ENCODE measurements at places on chromosomes 7 and 10.

DNA sequence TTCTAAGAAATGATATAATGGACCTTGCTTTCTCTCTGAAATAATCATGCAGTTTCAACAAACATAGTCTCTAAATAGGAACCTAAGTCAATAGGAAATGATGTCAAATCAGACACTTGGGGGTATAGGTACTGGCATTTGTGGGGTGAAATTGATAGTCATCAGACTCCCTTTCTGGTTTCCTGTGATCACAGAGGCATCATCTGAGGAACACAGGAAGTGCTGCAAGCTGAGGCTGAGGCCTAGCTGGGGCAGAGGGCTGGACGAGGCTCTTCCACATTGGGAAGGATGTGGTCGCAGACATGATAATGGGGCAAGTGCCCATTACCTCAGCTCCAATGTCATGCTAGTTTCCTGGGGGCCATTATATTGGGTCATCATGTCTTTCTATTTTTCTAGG, 33.5 kb upstream of the TARP start:
- DNase-seq, result no peak

- no peak for DNase-seq
These were observed 110.7 kb downstream of the LRMDA start for GRCh38 chr10:75542084-75542483.

DNA sequence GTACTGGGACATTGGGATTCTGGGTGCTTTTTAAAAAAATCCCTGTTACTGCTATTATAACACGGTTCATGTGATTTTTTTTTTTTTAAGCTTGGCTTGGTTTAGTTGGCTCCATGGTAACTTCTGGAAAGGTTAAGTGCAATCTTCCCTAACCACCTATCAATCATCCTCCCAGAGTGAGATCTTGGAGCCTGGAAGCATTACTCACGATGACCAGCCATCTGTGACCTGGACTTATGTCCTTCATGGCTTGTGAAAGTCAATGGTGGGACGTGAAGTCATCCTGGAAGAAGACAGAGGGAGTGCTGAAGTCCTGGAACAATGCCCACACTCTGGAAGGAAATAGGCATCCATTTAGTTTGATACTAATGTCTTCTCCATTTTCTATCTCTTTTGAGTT, 135.5 kb upstream of the FRMD4A start:
- no peak for DNase-seq

DNA sequence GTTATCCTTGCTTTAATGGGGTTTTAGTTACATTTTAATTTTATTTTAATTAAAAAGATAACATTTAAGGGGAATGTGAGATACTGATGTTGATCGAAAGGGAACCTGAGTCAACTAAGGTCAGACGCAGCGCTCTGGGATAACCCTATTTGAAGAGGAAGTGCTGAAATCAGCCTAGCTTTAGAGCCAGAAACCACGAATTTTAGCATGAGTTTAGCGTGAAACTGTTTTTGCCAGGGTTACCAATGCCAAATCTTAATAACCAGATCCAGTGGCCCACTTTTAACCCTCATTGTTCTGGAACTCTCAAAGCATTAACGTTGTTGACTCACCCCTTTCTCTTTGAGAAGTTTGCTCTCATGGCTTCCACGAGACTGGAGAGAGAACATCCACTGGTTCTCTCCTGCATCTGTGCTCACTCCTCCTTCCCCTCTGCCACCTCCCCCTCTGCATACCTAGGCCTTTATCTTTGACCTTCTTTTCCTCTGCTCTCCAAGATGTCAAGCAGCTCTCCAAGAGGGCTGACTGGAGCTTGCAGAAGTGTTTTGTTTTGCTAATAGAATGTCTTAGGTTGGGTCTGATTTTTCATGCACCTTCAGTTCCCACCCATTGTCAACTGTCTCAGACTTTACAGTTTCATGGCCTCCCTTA, 198.3 kb upstream of the CELF2 start:
- no peak for DNase-seq

DNA sequence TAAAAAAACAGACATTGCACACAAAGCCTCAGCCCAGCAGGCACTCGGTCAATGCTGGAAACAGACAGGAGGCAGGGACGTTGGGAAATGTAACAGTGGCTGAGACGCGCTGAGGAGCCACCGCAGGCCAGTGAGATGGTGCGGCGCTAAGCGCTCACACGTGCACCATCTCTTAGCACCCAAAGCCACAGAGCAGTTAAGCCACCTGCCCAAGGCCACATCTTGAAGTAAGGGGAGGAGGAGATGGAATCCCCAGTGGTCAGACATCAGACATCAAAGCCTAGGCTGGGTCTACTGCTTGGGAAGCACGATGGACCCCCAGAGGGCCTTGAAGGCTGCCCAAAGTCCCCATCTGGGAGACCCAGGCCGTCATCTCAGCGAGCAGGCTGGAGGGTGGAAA, 15.6 kb downstream of the LAT2 start:
- no peak for DNase-seq

DNA sequence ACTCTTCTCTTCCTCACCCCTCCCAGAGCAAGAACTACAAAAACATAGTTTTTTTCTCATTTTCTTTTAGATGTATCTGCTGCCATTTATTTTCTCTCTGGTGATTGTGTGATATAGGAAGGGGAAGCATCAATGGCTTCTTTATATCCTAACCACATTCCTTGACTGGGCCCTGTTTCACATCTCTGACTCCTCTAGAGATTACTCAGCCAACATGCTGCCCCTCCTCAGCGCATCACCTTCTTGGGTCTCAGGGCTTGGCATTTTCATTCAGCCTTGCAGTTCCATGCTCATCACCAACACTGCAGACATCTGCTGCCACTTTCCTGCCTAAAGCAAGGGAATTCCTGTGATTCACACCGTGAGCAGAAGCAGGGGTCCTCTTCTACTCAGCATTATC, 705.5 kb downstream of the AUTS2 start:
- DNase-seq, result no peak

DNA sequence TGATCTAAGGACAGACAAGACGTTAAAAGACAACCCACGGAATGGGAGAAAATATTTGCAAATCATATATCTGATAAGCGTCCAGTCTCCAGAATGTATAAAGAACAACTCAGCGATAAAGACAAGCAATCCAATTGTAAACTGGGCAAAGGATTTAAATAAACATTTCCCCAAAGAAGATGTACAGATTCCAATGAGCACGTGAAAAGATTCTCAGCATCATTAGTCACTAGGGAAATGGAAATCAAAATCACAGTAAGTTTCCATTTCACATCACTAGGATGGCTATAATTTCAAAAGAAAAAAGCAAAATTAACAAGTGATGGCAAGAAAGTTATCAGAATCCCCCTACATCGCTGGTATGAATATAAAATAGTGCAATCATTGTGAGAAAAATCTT, 316.1 kb downstream of the SFMBT2 start:
- DNase-seq, result no peak

GRCh38 chr7:133512560-133512959, 259.7 kb downstream of the EXOC4 start:
- DNase-seq, result peak; percentile 71

- DNase-seq, result no peak
These were observed 20.7 kb downstream of the SLC16A9 start for GRCh38 chr10:59688921-59689351.

GRCh38 chr7:4468320-4469102, 213.6 kb upstream of the FOXK1 start:
- no peak for DNase-seq

DNA sequence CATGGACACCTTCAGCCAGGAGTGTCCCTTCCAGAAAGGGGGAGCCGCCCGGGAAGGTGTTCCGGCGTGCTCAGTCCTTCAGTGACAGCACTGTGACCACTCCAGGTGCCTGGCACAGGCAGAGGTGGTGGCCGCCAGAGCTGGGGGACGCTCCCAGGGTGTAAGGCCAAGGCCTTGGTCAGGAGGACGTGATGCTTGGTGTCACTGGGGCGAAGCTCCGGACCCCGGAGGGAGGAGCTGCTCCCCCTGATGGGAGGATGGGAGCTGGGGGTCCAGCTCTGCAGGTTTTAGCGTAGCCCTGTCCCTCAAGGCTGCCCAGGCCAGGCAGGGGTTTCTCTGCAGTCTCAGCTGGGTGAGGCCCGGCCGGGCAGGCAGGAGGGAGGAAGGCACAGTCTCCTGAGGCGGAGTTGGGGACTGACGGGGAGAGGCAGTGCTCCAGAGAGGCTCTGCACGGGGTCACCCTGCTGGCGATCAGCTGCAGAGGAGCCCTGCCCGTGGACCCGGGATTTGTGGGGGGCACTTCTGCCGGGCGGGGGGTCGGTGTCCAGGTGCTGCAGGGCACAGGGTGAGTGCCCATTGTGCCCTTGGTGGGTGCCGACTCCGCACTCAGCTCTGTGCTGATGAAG, 56.5 kb upstream of the DNAJB6 start:
- DNase-seq, result no peak

- no peak for DNase-seq
These were observed 200.3 kb upstream of the PCLO start for GRCh38 chr7:83362871-83363550.

GRCh38 chr7:38539477-38540081, 91.6 kb downstream of the AMPH start:
- DNase-seq, result no peak

DNA sequence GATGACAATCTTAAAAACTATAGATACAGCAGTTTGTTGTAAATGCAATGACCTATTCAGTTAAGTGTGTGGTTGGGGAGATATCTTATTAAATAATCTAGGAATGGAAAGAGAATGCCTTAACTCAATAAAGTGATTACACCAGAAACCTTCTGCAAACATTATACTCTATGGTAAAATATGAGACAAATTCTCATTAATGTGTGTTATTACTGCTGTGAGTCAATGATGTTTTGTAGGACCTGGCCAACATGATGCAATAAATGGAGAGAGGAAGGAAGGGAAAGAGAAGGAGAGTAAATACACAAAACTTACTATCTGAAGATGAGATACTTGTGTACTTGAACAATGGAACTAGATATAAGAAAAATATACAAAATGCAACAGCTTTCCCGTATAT, 25.1 kb downstream of the MKX start:
- DNase-seq, result no peak

DNA sequence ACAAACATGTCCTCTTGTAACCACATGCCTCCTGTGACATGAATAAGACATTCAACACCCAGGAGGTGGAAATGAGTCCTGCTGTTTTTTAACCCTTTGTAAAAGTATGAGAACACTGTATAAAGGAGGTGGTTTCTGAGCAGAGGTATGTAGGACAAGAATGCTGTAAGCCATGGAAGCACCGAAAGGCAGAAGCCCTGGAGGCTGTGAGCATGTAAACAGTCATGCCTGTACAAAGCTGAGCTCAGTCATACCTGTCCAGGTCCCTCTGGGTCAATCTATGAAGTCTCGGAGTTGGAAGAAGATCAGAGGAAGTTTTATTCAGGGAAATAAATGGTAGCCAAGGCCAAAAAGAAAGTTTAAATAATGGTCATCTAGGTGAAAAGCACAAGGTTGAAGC, 34.7 kb upstream of the XPNPEP1 start:
- no peak for DNase-seq
